ENCODE measurements at places on chromosomes 3 and 15. TPM values are rescaled to one million over a fixed set of nuclear protein-coding genes. Genes with fewer than 3 reads are reported as not detected.

DNA sequence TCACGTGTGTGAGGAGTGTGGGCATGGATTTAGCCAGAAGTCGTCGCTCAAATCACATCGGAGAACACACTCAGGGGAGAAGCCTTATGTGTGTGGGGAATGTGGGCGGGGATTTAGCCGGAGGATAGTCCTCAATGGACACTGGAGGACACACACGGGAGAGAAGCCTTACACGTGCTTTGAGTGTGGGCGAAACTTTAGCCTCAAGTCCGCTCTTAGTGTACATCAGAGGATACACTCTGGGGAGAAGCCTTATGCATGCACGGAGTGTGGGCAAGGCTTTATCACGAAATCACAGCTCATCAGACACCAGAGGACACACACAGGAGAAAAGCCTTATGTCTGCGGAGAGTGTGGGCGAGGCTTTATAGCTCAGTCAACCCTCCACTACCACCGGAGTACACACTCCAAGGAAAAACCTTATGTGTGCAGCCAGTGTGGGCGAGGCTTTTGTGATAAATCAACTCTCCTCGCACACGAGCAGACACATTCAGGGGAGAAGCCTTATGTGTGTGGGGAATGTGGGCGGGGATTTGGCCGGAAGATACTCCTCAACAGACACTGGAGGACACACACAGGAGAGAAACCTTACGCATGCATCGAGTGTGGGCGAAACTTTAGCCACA, 28.1 kb downstream of the ZNF589 start:
- no peak for DNase-seq

DNA sequence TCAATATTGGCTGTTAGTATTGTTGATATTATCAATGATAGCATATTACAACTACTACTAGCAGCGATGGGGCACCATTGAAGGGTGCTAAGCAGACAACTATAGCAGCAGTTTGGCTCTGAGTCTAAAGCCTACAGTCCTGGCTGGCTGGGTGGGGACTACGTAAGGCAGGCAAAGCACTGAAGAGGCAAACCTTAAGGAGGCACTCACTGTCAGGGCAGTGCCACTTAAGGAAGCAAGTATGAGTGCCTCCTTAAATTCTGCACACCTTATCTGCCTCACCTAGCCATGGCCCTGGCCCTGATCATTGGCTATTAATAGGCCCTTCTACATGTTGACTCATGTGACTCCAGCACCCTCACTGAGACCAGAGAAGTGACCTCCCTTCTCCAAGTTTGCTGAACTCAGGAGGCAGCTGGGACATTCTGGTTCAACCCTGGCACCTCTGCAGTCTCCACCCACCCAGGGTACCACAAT, 20.6 kb downstream of the CDCP1 start:
- DNase-seq, result peak; percentile 71

GRCh38 chr3:184174646-184175492, at the start of gene AP2M1:
AP2M1 (plus strand) TSS chr3:184174855; CDS start chr3:184176994, 2,139 bp downstream.
- peak; percentile 99 for DNase-seq

DNA sequence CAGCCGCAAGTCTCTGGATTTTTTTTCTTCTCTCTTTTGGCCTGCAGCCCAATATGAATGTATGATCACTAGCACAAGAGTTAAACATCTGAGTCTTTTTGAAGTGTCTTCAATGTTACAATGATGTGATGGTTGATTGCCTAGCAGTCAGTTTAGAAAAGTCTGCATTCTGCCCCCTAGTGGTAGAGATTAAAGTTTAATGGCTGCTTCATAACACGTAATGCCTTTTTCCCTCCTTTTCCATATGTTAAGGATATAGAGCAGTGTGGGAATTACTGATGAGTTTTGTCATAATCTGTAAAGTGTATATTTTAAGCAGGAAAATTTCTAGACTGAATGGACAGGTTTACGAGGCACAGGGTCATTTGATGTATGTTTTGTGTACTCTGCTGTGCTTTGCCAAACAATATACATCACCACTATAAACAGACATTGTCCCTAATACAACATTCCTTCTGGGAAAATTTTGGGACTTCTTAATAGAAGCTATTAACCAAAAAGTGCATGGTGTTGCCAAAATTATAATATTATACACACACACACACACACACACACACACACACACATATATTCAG, 1038.5 kb upstream of the NR2F2 start:
- DNase-seq, result no peak

The TRAK1 gene
- 12.3 TPM for total RNA-seq

The FOXB1 gene
- total RNA-seq, result not detected
